Activated CD8-positive, alpha-beta T cell treated with anti-CD3 and anti-CD28 coated beads for 36 hours (primary cell): ENCODE measurements at places on chromosomes 5 and 9.

- DNase-seq = no peak
These were observed 232.4 kb upstream of the GAS1 start for GRCh38 chr9:87179553-87180340.

DNA sequence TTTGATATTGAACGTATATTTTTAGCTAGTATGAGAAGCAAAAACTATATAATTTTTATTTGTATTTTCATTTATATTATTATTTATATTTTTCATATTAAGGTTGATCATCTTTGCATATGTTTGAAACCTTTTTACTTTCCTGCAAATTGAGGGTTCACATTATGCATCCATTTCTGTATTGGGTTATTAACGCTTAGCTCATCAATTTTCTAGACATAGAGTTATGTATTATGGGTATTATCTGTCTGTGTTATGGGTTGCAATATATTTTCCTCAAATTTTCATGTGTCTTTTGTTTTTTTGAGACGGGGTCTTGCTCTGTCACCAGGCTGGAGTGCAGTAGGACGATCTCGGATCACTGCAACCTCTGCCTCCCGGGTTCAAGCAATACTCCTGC is 2377.0 kb upstream of the WWC1 start:
- DNase-seq = no peak

DNA sequence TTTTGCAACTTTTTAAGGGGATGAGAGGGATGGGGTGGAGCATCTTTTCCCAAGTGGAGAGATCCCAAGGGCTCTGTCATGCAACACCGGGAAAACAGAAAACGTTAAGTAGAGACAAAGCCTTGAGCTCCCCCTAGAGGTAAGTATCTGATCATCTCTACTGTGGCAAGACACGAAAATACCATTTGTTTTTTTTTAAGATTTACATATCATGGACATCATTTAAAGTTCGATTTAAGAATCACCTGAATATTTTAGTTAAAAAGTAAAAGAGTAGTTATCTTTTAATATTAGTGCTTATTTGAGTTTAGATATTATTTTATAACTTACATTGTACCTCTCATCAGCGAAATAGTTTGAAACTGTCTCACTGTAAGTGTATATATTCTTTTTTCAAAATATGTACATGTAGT is 200.4 kb downstream of the LRRC70 start:
- no peak for DNase-seq

DNA sequence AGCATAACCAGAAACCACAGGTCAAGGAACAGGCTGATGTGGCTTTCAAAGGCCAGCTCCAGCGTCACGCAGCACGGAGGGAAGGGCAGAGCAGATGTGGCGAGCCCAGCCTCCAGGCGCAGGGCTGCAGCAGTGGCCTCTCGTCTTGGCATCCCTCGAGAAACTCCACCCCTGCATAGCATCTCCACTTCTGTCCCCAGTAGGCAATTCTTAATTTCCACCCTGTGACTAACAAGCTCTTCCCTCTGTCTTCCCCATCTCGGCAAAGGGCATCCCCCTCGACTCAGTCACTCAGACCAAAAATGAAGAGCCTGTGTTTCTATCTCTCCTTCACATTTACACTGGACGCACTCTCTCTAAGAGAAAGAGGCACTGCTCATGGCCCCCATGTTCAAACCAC is 1.7 kb upstream of the CACNA1B start:
- DNase-seq = no peak

- DNase-seq = peak; percentile 36
These were observed 93.3 kb downstream of the KIAA0825 start for GRCh38 chr5:94524841-94525697.

DNA sequence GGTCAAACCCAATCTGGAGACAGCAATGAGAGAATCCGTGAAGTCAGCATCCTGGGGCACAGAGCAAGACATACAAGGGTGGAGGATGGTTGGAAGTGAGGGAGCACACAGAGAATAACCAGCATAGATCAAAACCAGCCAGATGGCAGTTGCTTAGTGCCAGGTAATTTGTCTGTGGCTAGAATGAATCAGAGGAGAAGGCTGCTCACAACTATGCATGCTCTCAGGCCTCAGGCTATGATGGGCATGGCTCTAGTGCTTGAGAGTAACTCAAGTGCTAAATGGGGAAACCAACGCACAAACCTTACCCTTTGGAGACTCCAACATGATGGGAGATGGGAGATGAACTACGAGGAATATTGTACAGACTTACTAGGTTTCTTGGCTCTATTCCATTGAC is 160.8 kb downstream of the DMRT2 start:
- DNase-seq = no peak

- no peak for DNase-seq
These were observed 483.2 kb upstream of the BRINP1 start for GRCh38 chr9:119852390-119852789.

GRCh38 chr9:123724211-123724796 is 205.6 kb downstream of the DENND1A start:
- no peak for DNase-seq

DNA sequence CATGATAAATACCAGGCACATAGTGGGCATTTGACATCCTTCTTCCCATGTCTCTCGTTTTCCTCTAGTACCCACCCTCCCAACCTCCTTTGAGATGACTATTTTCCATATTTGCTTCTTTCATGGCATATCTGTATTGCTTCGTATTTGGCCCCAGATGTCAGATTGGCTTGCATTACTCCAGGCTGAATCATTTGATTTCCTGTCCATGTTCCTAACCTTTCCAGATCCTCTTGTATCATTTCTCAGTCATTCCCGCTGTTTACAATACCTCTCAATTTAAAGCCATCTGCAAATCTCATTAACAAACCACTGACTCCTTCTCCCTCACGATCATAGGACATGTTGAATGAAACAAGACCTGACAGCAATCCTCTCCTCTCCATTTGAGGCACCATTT is 19.9 kb downstream of the MTX3 start:
- no peak for DNase-seq

DNA sequence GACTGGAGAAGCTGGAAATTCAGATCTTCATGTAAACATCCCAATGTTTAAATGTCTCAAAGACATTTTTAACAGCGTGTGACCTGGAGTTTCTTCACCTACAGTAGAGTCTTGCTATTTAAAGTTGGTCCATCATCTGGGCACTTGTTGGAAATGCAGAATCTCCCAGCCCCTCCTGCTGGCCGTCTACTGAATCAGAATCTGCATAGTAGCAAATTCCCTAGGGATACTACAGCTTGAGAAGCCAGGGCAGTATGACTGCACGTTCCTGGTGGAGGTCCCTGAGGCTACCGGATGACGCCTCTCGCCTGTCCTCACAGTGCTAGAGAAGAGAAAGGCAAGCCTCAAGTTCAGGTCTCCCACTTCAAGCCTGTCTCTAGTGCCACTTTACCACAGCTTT is 15.7 kb downstream of the SAP30L start:
- no peak for DNase-seq

DNA sequence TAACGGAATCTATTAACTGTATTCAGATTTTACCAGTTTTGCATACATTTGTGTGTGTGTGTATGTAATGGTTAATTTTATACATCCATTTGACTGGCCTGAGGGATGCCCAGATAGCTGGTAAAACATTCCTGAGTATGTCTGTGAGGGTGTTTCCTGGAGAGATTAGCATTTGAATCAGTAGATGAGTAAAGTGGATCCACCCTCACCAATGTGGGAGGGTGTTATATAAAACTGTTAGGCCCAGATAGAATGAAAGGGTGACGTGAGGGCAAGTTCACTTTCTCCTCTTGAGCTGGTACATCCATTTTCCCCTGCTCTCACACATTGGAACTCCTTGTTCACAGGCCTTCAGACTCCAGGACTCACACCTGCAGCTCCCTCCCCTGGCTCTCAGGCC is 88.7 kb downstream of the EMB start:
- no peak for DNase-seq

GRCh38 chr5:169870211-169870610 is 110.1 kb downstream of the INSYN2B start:
- no peak for DNase-seq

DNA sequence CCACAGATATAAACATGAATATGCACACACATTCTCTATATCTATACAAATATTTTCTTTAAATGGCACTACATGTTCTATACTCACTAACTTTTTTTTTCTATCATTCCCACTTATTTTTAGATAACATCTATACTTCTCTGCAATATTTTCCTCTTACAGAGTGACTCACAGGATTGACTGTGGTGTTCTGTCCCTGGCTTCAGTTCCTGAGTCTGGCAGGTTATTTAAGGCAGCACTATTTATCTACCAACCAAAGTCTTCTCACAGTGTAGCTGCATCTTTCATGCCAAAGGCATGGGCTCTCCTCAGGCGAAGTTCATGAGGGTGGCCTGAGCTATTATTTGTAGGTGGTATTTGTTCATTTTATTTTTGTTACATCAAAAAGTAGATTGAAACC is 409.0 kb downstream of the PRR16 start:
- DNase-seq = no peak

DNA sequence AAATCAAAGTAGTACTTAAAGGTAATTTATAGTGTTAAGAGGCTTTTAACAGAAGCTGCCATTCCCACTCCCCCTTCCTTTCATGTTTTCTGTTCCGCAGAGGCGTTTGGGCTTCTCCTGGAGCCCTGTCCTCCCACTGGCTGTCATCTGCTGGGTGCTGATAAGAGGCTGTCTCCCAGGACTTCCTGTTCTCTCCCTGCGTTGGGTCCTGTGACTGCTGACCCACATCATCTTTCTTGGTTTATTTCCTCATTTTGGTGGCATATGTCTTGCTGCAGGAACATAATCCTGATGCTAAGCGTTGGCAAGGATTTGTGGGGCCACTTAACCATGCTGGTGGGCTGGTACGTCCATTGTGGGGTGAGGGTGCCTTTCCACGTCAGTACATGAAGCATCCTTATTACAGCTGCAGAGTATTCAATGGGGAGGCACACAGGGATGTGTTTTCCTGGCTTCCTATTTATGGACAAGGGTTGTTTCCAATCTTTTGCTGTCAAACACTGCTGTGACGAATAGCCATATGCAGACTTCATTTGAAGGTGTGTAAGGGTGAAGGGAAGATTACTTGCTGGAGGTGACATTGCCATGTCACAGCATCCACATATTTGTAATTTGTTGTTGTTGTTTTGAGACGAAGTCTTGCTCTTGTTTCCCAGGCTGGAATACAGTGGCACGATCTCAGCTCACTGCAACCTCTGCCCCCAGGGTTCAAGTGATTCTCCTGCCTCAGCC is 22.3 kb upstream of the RNF130 start:
- DNase-seq = no peak
